ENCODE measurements at places on chromosomes 1 and 21.

GRCh38 chr1:164565357-164565756 lies 6.4 kb downstream of the PBX1 start:
- DNase-seq: no peak

DNA sequence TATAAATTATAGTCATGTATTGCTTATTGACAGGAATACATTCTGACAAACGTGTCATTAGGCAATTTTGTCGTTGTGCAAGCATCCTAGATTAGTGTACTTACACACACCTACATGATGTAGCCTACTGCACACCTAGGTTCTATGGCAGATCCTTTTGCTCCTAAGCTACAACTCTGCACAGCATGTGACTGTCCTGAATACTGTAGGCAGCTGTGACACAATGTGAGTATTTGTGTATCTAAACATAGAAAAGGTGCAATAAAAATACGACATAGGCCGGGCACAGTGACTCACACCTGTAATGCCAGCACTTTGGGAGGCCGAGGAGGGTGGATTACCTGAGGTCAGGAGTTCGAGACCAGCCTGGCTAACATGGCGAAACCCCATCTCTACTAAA lies 36.5 kb downstream of the TNFRSF8 start:
- no peak for DNase-seq

GRCh38 chr1:160548960-160549664 lies 26.1 kb upstream of the SLAMF6 start:
- no peak for DNase-seq

DNA sequence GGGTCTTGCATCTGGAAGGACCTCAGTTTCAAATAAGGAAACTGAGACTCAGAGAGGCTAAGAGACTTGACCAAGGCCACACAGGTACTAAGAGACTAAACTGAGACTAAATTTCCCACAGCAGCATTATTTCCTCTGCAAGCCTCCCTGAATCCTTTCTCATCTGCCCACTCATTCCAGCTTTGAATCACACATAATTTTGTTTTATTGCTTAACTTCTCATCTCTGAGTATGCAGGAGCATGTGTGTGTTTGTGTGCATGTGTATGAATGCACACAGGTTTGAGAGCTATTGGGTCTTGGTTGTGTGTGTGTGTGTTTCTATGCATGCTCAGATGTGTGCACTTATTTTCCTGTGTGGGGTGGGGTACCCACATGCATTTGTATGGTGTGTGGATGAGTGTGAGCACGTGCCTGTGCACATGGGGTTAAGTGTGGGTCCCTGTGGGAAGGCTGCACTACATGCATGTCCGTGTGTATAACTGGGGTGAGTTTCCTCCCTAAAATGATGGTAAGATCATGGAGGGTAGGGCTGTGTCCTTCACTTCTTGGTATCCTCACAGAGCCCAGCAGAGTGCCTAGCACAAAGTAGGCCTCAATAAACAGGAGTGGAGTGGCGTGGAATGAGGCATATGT lies 74.4 kb upstream of the ZC3H12A start:
- DNase-seq: no peak

- no peak for DNase-seq
These were observed 81.1 kb downstream of the SIK1 start for GRCh38 chr21:43345746-43346409.

GRCh38 chr1:41496080-41497055 lies 11.9 kb upstream of the EDN2 start:
- DNase-seq: no peak

DNA sequence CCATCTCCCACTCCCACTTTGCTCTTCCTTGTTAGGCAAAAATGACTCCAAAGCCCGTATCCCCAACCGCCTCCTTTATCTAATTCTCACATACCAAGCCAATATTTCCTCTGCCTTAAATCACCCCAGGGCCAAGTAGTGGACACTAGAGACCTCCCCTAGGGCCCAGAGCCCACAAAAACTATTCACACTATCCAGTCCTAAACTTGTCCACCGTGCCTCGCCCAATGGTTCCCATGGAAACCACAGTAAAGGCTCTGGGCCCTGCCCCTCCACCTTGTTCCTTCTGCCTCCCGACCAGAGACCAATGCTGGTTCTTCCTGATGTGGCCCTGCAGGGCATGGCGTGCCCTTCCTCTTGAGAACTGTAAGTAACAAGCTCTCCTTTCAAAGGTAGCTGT lies 11.8 kb downstream of the CFAP107 start:
- DNase-seq: no peak

DNA sequence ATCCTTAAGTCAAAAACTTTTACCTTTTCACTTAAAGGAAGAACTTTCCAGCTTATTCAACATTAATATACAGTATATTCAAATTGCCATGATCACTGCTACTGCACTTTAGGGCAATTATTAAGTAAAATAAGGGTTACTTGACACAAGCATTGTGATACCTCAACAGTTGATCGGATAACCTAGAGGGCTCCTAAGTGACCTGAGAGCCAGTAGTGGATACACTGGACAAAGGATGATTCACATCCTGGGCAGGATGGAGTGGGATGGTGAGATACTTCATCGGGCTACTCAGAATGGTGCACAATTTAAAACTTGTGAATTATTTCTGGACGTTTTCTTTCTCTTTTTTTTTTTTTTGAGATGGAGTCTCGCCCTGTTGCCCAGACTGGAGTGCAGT lies 54.5 kb upstream of the PPM1J start:
- DNase-seq: no peak

DNA sequence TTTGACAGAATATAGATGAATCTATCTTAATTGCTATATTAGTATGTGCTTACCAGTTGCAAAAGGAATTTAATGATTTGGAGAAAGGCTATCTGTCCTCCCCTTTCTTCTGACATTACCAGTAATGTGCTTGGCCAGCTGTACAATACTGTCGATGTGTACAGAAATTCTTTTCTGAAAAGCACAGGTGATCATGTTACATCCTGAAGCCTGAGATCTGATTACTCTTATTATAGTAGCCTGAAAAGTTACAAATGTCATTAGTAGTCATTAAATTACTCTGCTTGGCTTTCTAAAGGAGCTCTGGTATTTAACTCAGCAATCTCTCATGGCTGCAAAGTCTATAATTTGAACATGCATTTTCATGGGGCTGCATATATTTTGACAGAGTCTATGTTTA lies 209.8 kb downstream of the PTPRC start:
- DNase-seq: no peak

GRCh38 chr1:165696625-165697100 lies 1.7 kb downstream of the ALDH9A1 start:
- DNase-seq: no peak

DNA sequence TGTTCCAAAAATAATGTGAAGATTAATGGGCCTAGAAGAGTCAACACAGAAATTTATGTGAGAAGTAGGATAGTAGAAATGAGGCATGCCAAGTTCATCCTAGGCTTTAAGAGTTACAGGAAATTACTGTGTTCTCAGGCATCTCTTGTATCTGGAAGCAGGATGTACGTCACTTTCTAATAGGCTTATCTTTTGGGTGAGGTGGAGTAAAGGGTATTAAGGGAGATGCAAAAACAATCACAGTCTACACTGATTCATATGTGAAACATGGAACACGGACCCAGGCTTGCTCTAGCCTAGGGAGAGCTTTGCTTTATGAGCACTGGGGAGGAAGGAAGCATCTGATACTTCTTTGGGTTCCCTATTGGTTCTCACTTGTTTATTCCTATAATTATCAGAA lies 84.5 kb upstream of the RGS4 start:
- no peak for DNase-seq

GRCh38 chr1:160074865-160075264 lies 4.9 kb upstream of the KCNJ10 start:
- no peak for DNase-seq

- no peak for DNase-seq
These were observed 6.1 kb downstream of the CCNL2 start for GRCh38 chr1:1393014-1393413.

DNA sequence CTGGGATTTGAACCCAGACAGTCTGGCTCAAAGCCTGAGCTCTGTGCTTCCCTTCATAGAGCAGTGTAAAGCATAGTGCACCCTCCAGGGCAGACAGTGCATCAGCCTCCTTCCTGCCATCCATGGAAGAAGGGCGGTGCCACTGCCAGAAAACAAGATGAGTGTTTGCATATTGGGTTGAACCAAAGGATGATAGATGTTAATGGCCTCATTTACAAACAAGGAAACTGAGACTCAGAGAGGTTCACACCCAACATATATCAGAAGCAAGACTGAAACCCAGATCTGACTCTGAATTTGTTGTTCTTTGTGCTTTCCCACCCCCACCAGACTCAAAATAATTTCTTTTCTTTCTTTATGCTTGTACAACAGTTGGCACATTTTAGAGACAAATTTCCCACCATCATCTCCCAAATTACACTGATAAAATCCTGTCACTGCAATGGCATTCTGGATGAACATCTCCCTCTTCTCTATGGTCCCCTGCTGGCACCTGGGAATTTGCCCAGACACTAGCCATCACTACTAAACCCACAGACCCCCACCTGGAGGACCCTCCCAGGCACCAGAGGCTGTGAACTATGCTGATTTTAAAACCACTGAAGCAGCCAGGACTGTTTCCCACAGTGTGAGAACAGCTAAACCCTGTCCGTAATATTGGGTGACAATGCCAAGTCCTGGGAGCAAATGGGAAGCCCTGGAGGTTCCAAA lies 45.4 kb upstream of the MPZL1 start:
- DNase-seq: no peak

- DNase-seq: no peak
These were observed 55.8 kb upstream of the BOLA1 start for GRCh38 chr1:149843431-149844041.

- DNase-seq: no peak
These were observed 21.6 kb upstream of the PLEKHM2 start for GRCh38 chr1:15662477-15662876.
